ENCODE measurements at places on chromosomes 5 and 9.

GRCh38 chr5:28576022-28576421, 1537.6 kb upstream of the CDH9 start:
- DNase-seq = no peak

DNA sequence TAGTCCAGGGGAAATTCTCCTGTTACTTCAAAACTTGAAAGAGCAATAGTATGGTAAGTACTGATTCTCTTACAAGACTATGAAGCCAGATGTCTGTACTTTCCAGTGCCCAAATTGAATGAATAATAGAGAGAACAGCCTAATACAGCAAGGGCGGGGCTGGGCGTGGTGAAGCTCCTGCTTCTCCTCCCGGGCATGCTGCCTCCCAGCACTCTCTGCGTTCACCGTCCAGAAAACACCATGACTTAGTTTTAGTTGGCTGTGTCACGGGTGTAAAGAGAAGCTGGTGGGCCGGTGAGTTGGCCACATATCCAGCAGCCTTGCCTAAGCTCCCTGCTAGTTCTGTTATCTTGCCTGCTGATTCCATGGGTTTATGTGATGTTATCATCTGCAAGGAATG, 40.7 kb upstream of the ADAMTS2 start:
- no peak for DNase-seq

GRCh38 chr9:121388140-121388905, 18.3 kb upstream of the STOM start:
- DNase-seq = no peak

- no peak for DNase-seq
These were observed 320.2 kb downstream of the FAM170A start for GRCh38 chr5:119949426-119949999.

- no peak for DNase-seq
These were observed 27.7 kb downstream of the PTCD2 start for GRCh38 chr5:72347801-72348308.

GRCh38 chr9:15306068-15306756, 804 bp downstream of the TTC39B start:
- peak; percentile 46 for DNase-seq

DNA sequence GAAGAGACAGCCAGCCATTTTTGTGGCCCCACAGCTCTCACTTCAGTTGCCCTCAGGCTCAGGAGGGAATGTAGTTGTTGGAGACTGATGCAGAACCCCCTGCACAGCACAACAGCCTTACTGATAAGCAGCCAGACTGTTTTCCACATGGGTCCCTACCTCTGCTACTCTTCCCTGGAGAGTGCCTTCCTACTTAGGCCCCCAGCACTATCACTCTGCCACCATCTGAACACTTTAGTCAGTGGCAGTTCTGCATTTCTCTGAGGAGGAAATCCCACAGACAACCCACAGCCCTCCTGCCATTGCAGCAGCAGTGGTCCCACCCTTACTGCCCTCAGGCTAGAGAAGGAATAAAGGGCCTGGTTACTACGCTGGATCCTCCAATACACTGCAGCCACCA, 61.8 kb upstream of the PTPRD start:
- DNase-seq = no peak

DNA sequence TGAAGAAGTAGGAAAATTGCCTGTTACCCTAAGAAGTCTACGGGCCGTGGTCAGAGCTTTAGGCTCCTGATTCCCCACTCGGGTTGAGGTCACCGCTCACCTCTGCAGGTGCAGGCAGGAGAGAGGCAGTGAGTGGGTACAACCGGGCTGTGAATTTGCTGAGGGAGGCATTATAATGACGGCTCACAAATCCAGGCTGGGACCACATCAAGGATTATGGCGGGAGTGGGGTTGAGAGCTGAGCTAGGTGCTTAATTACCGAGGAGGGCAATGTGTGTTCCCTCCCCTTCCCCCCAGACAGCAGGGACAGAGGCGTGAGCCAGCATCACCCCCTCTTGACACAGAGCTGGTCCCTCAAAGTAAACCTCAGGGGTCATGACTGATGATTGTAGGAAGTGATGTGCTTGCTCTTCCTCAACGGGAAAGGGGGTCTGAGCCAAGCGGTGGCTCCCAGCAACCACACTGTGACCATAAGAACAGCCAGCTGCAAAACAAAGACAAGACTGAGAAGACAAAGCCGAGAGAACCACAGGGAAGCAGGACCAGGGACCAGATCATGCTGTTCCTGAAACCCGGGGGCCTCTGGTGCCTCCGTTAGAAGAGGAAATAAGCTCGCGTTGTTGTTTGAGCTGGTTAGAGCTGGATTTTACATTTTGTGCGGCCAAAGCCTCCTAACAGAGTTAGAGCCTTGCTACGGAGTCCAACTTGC, 77.7 kb downstream of the OLFM1 start:
- no peak for DNase-seq
